ENCODE measurements at places on chromosomes 4 and X.
A peak's percentile ranks its signal among the peaks of the same experiment; 100 is the strongest.

DNA sequence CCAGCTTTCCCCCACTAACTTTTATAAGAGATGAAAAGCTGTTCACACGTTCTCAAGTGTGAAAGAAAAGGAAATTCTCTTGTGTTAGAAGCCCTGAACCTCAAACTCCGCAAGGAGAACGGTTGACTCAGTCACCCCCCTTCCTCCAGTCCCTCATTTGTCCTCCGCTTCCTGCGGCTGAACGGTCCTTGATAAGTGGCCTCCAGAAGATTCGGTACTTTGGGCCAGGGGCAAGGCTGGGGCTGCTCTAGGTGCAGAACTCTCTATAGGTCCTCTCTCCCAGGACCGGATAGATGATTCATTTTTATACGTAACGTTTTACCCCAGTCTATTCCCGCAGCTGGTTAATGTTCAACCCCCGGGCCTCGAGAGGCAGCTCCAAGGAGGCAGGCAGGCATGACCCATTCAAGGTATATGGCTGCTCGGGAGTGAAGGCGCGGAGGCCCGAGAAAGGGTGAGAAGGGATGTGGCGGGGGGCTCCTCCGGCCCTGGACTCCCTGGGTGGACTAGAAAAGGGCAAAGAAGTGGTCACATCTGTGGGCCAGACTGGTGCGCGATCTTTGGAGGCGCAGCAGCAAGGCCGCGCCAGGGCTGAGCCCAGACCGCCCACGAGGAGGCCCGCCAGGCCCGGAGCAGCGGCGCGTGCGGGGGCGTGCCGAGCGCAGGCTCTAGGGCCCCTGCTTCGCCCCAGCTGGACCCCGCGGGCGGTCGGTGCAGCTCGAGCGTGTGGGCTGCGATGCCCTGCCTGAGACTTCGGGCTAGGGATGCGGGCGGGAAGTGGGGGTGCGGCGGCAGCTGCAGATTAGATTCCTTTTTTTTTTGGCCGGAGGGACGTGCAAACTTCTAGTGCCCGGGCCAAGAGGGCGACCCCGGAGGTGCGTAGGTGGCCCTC, 11.7 kb downstream of the PITX2 start:
- DNase-seq = no peak

GRCh38 chr4:7831330-7831729, 108.3 kb downstream of the AFAP1 start:
- peak; percentile 74 for DNase-seq

DNA sequence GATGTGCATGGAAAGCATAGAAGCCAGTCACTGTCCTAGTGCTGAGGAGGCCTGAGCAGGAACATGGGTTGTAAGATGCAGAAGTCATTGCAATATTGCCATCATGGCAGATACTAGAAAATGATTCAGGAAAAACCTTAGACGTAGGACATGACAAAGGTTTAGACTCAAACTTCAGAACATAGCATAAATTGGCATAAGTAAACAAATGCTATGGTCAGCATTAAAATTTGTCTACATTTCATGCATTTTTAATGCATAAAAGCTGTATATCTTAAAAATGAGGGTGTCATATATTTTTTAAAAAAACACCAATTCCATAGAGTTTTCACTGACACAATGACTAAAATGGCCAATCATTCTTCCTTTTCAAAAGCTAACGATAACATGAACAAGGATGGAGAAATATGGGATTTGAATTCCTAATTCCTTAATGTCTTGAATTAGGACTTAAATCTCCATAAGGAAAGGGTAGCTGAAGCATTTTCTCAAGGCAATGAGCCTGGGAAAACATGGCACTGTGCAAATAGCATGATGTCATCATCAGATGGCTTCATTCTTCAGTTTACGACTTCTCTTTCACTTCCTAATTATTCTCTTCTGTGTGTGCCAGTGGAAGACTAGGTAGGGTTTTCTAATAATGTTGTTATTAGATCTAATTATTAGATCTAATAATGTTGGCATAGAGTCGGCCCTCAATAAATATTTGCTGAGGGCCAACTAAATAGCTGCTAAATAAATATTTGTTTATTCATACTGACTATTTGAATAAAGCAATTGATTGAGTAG, 125.1 kb upstream of the FRG1 start:
- DNase-seq = no peak

DNA sequence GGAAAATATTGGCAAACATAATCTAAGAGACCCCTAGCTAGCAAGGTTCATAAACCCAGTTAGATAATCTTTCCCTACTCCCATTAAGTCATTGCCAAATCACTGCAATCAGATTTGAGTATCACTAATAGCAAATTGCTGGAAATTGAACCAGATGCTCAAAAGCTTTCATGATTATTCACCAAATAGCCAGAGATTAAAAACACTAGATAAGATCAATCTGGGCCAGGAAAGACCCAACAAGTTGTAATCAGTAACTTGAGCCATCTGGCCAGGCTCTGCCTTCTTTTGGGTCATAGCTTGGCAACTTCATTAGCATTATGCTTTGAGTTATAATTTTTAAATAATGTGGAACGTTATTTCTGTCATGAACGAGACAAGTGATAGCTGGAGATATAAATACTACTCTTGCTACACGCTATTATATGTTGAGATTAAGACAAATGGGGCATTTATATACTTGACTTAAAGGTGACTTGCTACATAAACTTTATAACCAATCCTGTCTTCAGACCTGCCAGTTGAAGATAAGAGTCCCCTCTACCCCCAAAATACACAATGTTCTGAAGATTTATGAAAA, 196.6 kb upstream of the EDNRA start:
- DNase-seq = no peak

DNA sequence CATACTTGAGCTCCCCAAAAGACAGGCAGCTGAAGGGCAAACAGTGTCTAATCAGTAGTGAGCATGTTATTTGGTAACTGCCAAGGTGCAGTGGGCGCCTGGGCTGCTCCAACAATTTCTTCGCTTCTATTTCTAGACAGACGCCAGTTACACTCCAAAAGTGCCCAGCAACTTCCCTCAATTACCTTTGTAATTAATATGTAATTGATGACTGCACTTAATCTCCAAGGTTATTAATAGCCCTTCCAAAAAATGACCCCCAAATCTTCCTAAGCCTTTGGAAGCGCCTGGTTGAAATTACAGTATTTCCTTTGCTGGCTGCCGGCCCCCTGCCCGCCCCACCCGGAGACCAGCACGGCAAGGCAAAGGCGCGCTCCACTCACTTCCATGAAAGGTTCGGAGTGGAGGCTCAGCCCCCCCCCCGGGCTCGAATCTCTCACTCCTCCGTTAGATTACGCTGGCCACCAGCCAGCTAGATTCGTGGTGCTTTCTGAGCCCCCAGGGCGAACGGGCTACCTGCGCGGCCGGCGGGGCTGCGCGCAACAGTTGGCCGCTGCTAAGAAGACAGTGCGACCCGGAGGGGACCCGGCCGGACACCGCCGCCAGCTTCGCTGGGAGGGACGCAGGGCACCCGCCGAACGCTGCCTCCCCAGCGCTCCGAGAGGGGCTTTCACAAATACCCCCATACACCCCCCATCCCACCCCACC, 1.9 kb downstream of the GPC4 start:
- DNase-seq = no peak

- DNase-seq = no peak
Observed at GRCh38 chr4:48831532-48832030, 693 bp downstream of the OCIAD1 start.

DNA sequence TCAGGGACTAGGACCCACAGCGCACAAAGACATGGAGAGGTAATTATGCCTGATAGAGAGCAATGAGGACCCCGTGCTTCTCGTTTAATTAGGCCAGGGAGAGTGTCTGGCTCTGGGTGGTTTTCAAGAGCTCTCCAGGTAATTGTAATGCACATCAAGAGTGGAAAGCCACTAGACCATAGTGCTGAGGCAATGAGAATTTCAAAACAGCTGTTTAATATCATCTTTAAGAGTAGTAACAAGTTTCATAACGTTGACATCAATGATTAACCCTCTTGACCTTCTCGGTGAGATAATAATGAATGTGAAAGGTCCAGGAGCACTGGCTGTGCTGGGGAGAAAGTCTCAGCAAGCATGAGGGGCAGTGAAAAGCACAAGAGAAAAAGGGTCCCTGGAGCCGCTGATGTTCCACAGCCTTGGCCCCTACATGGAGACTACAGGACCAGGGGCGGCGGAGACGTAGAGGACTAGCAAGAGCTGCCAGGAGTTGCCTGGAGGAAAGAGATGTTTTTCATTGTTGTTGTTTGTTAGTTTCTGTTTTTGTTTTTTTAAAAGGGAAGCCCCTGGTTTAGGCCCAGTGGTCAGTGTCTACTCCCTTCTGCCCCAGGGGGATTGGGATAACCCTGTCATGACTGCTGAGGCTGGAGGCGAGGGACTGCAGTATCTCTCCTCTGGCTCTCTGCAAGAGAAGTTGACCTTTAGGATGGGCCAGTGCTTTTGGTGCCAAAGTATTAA, 14.8 kb upstream of the CXCR3 start:
- no peak for DNase-seq

DNA sequence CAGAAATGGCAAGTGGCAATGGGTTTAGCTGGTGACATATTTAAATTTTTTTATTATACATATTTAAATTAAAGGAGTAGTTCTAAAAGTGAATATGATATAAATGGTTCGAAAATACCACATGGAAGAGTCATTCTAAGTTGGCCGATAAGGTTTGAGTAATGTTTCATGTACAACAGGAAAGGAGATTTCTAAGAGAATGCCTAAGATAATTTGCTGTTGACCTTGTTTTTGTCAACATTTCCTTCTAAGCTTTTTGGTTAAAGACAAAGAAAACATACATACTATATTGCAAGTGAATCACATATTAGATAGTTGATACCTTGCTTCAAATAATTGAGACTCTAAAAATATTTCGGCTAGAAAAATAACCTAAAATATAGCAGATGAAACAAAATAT, 526.6 kb upstream of the SLIT2 start:
- DNase-seq = no peak

GRCh38 chrX:3621414-3621813, 92.0 kb downstream of the PRKX start:
- DNase-seq = no peak

GRCh38 chr4:141731481-141731880, 95.1 kb downstream of the IL15 start:
- DNase-seq = no peak

- DNase-seq = no peak
Observed at GRCh38 chr4:8700531-8700930, 108.0 kb downstream of the CPZ start.

DNA sequence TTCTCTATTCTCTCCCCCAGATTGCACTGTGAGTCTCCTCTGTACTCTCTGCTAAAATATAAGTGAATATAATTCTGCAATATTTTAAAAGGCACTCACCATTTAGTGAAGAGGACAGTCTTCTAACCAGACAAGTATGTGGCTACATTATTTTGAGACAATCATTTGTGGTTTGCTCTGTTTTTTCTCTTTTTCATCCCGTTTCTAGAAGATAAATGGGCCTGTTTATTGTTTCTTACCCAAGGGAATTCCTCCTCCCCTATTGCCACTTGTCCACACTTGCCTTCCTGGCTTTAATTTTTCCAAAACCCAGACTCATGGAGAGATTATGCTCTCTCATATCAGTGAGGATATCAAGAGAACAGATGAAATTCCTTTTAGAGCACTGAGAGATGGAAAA, 18.6 kb upstream of the IL13RA2 start:
- DNase-seq = no peak

GRCh38 chrX:42751573-42751972, 26.4 kb downstream of the PPP1R2C start:
- no peak for DNase-seq

DNA sequence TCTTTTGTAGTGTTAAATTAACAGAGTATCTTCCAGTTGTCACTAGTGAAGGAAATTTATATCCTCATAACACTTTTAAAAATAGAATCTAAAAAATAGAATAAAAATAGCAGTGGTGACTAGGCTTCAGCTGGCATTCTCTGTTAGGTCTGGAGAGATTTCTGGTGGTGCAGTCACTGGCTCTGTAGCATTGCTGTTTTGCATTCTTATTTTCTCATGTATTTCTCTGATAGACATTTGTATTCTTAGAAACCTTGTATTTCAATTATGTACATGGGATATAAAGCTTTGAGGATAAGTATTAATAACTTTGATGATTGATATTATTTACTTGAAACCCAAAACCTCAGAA, 87.6 kb downstream of the TMEM131L start:
- DNase-seq = no peak

GRCh38 chrX:8946563-8946962, 87.4 kb downstream of the FAM9B start:
- no peak for DNase-seq

DNA sequence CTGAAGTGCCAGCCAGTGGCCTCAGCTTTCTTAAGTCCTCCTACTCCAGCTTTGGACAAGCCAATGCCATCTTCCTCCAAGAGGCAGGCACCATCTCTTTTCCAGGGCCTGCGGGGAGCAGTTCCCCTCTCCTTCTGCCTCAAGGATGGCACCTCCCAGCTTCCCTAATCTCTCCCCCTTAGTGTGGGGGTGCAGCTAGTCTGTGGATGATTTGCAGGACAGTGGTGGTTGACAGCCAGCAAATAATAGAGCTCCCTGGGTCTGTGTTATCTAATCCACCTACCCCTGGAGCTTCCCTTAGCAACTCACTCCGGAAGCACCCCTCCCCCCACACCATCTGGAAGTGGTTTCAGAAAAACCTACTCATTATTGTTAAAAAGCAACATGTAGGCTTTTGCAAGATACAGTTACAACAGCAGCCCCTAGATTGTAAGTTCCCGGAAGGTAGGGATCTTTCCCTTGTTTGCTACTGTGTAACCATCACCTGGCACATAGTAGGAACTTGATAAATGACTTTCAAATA, 247.1 kb downstream of the BCOR start:
- peak; percentile 31 for DNase-seq

DNA sequence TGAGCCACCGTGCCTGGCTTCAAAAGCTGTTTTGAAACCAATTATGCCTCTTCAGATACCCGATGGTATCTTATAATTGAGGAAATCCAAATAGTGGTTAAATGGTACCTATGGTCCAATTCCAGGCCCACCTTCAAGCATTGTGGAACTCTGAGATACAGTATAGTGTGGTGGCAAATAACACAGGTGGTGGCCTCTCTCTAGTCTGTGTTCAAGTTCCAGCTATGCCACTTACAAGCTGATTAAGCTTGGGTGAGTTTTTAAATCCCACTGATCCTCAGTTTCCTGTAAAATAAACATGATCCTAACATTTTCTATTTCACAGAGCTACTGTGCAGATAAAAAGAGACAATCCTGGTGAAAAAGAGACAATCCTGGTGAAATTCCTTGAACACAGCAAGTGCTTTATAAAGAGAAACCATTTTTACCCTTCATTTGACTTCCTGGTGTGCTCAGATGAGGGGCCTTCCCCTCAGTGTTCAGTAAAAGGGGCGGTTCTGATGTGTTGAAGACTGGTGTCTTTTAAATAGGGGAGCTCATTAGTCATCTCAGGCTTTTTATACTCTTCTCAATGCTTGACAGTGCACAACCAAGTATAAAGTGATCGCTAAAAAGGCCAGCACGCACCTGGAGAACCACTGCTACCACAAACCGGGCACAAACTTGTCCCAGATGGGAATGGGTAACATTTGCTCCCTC, 30.8 kb upstream of the CD40LG start:
- peak; percentile 58 for DNase-seq

Measured in CD4-positive, alpha-beta T cell treated with Interleukin-21 for 1 hour (primary cell).